ENCODE measurements at places on chromosomes 3 and 15.

DNA sequence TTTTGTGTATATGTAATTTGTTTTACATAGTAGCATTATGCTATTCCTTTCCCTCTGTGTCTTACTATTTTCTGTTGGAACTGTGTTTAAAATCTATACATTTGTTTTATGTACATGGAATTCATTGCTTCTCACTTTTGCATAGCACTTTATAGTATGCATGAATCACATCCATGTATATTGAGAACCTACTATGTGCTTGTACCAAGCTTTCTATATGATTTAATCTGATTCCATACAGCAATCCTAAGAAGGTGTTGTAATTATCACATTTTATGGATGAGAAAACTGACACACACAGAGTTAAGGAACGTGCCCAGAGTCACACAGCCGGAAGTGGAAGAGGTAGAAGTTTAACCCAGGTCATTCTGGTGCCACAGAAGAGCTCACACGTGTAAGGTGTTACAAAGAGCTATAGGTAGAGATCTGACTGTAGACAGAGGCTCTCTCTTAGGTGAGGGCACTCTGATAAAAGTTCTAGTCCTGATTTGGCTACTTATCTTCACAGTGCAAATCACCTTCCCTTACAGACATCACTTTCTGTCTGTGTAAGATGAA is 3.5 kb upstream of the SMAD3 start:
- no peak for DNase-seq

GRCh38 chr15:84791763-84792162 is 25.4 kb upstream of the ALPK3 start:
- DNase-seq, result no peak

GRCh38 chr15:56992725-56993124 is 74.3 kb downstream of the TCF12 start:
- no peak for DNase-seq

DNA sequence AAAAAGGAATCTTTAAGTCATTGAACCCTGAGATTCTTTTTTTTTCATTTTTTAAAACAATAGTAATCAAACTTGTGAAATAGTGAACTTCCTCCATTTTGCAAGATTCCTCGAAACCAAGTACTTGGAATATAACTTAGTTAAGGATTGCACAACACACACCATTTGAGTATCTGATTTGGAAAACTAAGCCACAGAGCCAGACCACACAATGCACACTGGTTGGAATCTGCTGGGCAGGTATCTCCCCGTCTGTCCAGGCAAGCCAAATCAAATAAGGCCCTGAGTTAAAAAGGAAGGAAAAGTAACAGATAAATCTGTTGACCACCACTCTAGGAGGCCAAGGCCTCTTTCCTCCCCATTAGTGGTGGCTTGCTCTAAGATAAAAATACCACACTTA is 177.5 kb upstream of the ICE2 start:
- no peak for DNase-seq

- no peak for DNase-seq
Measured at GRCh38 chr3:141074529-141074928, 23.4 kb downstream of the SPSB4 start.

DNA sequence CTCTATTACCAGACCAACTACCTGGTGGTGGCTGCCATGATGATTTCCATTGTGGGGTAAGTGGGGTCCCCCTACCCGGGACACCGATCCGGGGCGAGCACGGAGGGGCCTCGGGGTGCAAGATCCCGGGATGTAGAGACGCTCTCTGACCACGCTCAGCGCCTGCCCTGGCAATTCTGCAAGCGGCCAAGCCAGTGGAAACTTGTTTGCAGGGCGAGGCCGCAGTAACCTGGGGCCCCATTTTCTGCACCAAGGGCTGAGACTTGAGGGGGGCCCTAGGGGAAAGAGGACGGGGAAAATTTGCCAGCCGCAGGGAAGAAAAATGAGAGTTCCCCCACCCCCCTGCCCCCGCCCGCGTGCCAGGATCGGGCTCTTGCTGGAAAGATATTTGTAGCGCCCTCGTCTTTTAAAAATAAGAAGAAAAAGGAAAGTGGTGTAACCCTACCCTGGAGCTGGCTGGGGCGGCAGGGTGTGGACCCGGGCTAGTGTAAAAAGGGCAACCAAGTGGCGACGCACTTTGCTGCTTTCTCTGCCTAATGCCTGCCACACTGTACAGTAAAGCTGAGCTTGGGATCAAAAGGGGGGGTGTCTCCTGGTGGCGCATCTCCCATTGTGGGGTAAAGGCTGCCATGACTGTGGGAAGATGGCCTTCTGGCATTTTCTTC is 563 bp downstream of the ARL6IP5 start:
- no peak for DNase-seq

Measured in keratinocyte (primary cell).